ENCODE measurements at places on chromosomes 12 and 14. TPM values are rescaled to one million over a fixed set of nuclear protein-coding genes. Genes with fewer than 3 reads are reported as not detected.

GRCh38 chr12:9925705-9926393 lies 6.3 kb downstream of the CLEC2A start:
- peak; percentile 75 for DNase-seq
- H3K4me1 ChIP-seq = no peaks in the 10 kb centered on the region
- H3K27me3 ChIP-seq = no peaks in the 10 kb centered on the region
- H3K27ac ChIP-seq = no peak overlapping the region

Gene WDR89
- 39.0 TPM for total RNA-seq

DNA sequence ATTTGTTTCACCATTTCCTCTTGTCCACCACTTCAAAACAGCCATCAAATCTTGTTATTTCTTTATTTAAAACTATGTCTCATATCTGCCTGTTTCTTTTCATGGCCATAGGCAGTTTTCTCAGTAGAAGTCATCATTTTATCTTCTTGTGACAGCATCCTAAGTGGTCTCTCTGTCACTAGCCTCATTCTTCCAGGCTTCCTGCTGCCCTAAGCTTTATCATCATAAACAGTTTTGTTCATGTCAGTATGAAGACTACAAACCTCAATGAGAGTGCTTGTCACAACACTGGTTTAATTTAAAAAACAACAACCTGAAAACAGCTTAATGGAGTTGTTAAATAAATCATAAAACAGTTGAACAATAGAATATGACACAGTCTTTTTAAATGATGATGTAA lies 387.8 kb upstream of the RPL10L start:
- no peak overlapping the region for H3K27ac ChIP-seq
- no peaks in the 10 kb centered on the region for H3K4me1 ChIP-seq
- no peaks in the 10 kb centered on the region for H3K36me3 ChIP-seq
- DNase-seq = no peak
- no peaks in the 10 kb centered on the region for H3K27me3 ChIP-seq

GRCh38 chr12:43103866-43104265 lies 448.1 kb downstream of the ADAMTS20 start:
- no peak overlapping the region for H3K27ac ChIP-seq
- no peaks in the 10 kb centered on the region for H3K27me3 ChIP-seq
- no peak overlapping the region for H3K4me3 ChIP-seq
- no peak for DNase-seq

DNA sequence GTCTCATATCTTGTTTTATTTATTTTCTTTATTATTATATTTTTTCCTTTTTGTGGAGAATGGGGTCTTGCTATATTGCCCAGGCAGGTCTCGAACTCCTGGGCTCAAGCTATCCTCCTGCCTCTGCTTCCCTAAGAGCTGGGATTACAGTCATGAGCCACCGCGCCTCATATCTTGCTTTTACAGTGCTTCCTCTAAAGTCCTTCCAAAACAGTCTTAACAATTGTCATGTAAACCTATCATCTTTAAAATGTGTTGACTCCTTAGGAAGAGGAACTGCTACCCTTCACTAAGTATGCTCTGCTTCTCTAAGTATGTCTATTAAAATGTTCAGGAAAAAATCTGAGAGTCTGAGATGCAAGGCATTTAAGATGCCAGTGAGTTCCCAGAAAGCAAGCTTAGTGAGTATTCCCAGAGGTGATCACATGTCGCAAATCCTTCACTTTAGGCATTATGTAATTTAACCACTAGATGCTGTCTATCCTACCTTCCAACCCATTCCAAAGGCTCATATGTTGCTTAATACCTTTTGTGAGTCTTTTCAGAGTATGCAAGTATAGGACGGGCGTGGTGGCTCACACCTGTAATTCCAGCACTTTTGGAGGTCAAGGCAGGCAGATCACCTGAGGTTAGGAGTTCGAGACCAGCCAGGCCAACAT lies 19.7 kb upstream of the FOXJ2 start:
- H3K27me3 ChIP-seq = peaks cover 8% of the 10 kb centered on the region
- H3K4me1 ChIP-seq = no peaks in the 10 kb centered on the region
- no peak for DNase-seq
- no peaks in the 10 kb centered on the region for H3K36me3 ChIP-seq

GRCh38 chr12:106602076-106602475 lies 19.3 kb downstream of the RFX4 start:
- H3K36me3 ChIP-seq = no peaks in the 10 kb centered on the region
- H3K4me3 ChIP-seq = no peak overlapping the region
- H3K4me1 ChIP-seq = peaks cover 20% of the 10 kb centered on the region

GRCh38 chr14:100619396-100620254 lies 32.4 kb upstream of the BEGAIN start:
- peaks cover 12% of the 10 kb centered on the region for H3K27me3 ChIP-seq
- H3K27ac ChIP-seq = no peak overlapping the region
- no peak overlapping the region for H3K4me3 ChIP-seq
- peaks cover 6% of the 10 kb centered on the region for H3K4me1 ChIP-seq

Gene HAL
- 0.06 TPM for total RNA-seq

DNA sequence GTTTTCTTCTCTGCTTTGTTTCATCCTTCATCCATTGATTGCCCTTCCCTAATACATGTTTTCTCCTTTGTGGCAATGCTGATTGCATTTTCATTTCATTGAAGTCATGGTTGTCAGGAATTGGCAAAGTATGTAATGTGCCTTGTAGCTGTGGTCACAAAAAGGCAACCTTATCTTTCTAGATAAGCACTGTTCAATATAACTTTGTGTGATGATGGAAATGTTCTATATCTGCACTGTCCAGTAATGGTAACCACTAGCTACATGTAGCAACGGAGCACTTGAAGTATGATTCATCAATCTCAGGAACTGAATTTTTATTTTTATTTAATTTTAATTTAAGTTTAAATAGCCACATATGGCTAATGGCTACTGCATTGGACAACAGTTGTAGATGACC lies 79.8 kb downstream of the PCNX1 start:
- H3K27me3 ChIP-seq = no peaks in the 10 kb centered on the region
- H3K27ac ChIP-seq = no peak overlapping the region
- no peak for DNase-seq
- no peak overlapping the region for H3K4me3 ChIP-seq

DNA sequence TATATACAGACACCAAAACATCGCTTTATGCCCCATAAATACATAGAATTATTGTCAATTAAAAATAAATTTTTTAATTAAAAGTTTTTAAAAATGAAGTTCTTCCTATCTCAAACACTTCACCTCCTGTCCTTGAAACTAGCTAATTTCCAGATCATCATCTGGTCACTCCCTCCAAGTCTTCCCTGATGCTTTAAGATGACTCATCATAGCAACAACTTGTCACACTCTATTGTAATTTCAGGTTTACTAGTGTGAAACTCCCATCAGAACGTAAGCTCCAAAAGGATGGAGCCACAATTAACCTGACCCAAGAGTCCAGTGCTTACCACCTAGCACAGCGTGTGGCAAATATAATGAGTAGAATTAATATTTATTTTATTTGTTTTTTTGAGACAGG lies 16.3 kb downstream of the GXYLT1 start:
- no peak overlapping the region for H3K27ac ChIP-seq
- H3K27me3 ChIP-seq = no peaks in the 10 kb centered on the region
- H3K36me3 ChIP-seq = no peaks in the 10 kb centered on the region
- H3K4me3 ChIP-seq = no peak overlapping the region
- H3K4me1 ChIP-seq = peaks cover 14% of the 10 kb centered on the region

Gene KCNJ8
- total RNA-seq = not detected

GRCh38 chr12:43896496-43896895 lies 60.6 kb downstream of the TMEM117 start:
- H3K4me1 ChIP-seq = peaks cover 4% of the 10 kb centered on the region
- H3K27me3 ChIP-seq = no peaks in the 10 kb centered on the region
- DNase-seq = no peak
- no peak overlapping the region for H3K4me3 ChIP-seq
- H3K27ac ChIP-seq = no peak overlapping the region

Gene PIANP
- 0.32 TPM for total RNA-seq

DNA sequence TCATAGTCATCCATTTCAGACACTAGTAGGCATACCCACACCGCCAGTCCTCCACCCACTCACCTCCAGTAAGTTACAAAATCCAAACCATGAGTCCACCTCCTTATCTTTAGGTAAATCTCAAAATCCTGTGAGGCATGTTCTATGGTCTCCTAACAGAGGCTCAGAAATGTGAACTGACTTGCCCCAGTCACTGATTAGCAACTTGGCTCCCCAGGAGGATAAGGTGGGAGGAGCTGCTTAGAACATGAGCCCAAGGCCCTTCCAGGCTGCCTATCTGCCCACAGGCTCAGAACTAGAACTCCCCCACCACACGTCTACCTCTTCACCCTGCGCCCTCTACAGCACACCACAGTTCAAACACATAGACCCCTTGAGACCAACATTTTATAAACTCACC lies 19.9 kb downstream of the SETD3 start:
- no peak overlapping the region for H3K4me3 ChIP-seq
- H3K4me1 ChIP-seq = no peaks in the 10 kb centered on the region
- DNase-seq = no peak
- H3K36me3 ChIP-seq = peaks cover 8% of the 10 kb centered on the region
- no peak overlapping the region for H3K27ac ChIP-seq
- H3K27me3 ChIP-seq = no peaks in the 10 kb centered on the region

DNA sequence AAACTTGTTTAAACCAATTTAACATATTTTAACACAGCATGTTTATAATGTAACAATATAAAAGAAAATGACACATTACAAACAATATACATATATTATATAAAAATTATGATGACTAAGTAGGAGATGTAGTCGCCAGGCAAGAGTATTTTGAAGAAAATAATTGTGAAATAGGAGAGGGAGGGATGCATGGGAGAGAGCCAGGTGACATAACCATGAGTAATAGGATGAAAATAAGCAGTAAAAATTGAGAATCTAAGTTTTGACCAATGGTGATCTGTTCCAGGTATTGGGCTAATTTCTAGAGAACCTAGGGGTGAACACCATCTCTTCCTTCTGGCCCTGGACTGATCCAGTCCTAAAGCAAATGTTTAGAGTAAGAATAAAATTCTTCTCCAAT lies 315.2 kb upstream of the G2E3 start:
- no peaks in the 10 kb centered on the region for H3K27me3 ChIP-seq
- no peaks in the 10 kb centered on the region for H3K36me3 ChIP-seq
- DNase-seq = no peak
- H3K4me1 ChIP-seq = peaks cover 21% of the 10 kb centered on the region

- H3K27me3 ChIP-seq = no peaks in the 10 kb centered on the region
- H3K27ac ChIP-seq = no peak overlapping the region
Observed at GRCh38 chr14:100115236-100115635, 44.2 kb downstream of the DEGS2 start.

- peaks cover 4% of the 10 kb centered on the region for H3K4me1 ChIP-seq
- no peak overlapping the region for H3K27ac ChIP-seq
- no peaks in the 10 kb centered on the region for H3K36me3 ChIP-seq
- H3K4me3 ChIP-seq = no peak overlapping the region
Observed at GRCh38 chr14:64801800-64802199, 77.9 kb downstream of the SPTB start.

Gene CAND1
- 193 TPM for total RNA-seq

Gene FGD6
- total RNA-seq = 25.4 TPM

Gene ALDH2
- total RNA-seq = 107 TPM

DNA sequence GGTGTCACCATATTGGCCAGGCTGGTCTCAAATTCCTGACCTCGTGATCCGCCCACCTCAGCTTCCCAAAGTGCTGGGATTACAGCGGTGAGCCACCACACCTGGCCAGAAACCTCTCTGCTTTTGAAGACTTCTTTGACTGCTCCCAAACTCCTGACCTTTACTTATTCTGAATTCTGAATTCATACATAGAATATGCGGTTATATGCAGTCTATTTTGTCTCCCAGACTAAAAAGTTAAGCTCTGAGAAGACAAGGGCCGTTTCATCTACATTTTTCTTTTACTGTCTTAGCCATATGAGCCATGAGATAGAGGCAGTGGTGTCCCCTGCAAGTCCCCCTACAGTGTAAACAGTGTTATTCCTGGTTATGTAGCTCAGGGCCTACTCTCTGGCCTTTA lies 179.3 kb downstream of the NTF3 start:
- H3K36me3 ChIP-seq = no peaks in the 10 kb centered on the region
- H3K27ac ChIP-seq = no peak overlapping the region
- no peaks in the 10 kb centered on the region for H3K27me3 ChIP-seq
- H3K4me3 ChIP-seq = no peak overlapping the region

Gene CLEC7A
- total RNA-seq = not detected

- H3K36me3 ChIP-seq = no peaks in the 10 kb centered on the region
- no peak overlapping the region for H3K27ac ChIP-seq
- no peak for DNase-seq
- H3K27me3 ChIP-seq = no peaks in the 10 kb centered on the region
- peaks cover 7% of the 10 kb centered on the region for H3K4me1 ChIP-seq
Observed at GRCh38 chr14:101731187-101732080, 30.1 kb upstream of the PPP2R5C start.

DNA sequence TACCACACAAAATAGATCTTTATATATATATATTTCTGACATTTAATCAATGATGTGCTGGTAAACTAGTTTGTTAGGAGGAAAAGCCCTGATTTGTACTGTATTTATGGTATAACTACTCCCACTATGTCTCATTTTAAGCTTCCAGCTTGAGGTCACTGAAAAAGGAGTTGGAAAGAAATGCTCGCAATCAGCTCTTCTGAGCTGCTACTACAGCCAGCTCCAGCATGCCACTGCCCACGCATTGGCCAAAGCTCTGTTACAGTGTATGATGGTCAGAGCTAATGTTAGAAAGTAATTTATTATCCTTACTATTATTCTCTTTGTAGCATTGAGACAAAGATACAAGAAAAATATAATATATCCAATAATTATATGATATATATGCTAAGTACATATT lies 55.0 kb upstream of the PCED1B start:
- no peaks in the 10 kb centered on the region for H3K4me1 ChIP-seq
- no peak for DNase-seq
- no peaks in the 10 kb centered on the region for H3K27me3 ChIP-seq
- H3K27ac ChIP-seq = no peak overlapping the region
- H3K36me3 ChIP-seq = no peaks in the 10 kb centered on the region

DNA sequence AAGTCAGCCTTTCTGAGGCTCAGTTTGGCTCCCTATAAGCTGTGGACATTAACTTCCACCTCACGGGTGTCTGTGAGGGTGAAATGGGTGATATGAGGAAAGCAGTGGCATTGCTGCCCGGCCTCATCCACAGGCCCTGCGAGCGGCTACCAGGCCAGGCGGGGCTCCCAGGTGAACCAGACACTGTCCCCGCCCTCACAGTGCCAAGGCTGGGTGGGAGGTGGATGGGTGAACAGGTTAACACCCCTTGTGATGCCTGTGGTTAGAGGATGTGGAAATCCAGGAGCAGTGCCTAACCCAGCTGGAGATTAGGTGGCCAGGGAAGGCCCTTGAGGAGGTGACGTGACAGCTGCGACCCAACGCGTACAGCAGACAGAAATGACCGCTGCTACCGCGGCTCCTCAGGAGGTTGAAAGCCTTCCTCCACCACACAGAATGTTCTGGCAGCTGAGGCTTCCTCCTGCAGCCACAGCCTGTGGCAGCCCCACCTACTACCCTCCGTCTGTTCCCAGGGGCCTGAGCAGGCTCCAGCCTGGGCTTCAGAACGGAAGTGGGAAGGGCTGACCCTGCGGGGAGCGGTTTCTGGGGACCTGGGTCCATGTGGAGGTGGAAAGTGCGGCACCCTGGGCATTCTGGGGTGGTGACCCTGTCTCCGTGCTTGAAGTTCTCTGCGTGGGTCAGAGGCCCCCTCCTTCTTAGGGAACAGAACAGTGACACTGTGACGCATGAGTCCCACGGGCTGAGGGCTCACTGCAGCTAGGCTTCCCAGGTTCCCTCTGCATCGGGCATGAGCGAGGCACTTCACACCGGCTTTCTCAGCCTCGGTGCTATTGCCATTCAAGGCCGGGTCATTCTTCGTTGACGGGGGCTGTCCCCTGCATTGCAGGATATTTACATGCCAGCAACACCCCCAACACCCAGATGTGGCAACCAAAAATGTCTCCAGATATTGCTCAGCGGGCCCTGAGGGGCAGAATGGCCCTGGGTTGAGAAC lies 9.7 kb downstream of the MMAB start:
- H3K4me3 ChIP-seq = no peak overlapping the region
- no peak for DNase-seq
- no peaks in the 10 kb centered on the region for H3K36me3 ChIP-seq
- no peaks in the 10 kb centered on the region for H3K27me3 ChIP-seq
- no peak overlapping the region for H3K27ac ChIP-seq
- H3K4me1 ChIP-seq = no peaks in the 10 kb centered on the region

Gene OAS2
- total RNA-seq = 0.12 TPM

Gene GDF3
- not detected for total RNA-seq
